Kasumi-1 (cell line): ENCODE measurements at places on chromosomes 3 and 15.

- DNase-seq, result no peak
These were observed 31.4 kb downstream of the MAPK6 start for GRCh38 chr15:52050416-52050815.

- no peak for DNase-seq
These were observed 48.7 kb downstream of the BSN start for GRCh38 chr3:49602877-49603411.

- peak; percentile 60 for DNase-seq
These were observed 1.1 kb upstream of the PLD1 start for GRCh38 chr3:171811295-171811912.

GRCh38 chr15:33131552-33132232 is 62.8 kb downstream of the FMN1 start:
- no peak for DNase-seq

GRCh38 chr15:40063563-40064011 is 24.6 kb upstream of the SRP14 start:
- no peak for DNase-seq

GRCh38 chr3:14510838-14511622 is 29.1 kb downstream of the GRIP2 start:
- no peak for DNase-seq

- DNase-seq, result no peak
These were observed 107.1 kb upstream of the PHLDB2 start for GRCh38 chr3:111751961-111752360.

GRCh38 chr15:20353966-20354883 is 187.4 kb downstream of the GOLGA6L6 start:
- DNase-seq, result no peak

GRCh38 chr3:139455855-139456254 is 20.5 kb downstream of the RBP2 start:
- peak; percentile 3 for DNase-seq

GRCh38 chr3:43894176-43895049 is 203.7 kb downstream of the ABHD5 start:
- DNase-seq, result no peak

DNA sequence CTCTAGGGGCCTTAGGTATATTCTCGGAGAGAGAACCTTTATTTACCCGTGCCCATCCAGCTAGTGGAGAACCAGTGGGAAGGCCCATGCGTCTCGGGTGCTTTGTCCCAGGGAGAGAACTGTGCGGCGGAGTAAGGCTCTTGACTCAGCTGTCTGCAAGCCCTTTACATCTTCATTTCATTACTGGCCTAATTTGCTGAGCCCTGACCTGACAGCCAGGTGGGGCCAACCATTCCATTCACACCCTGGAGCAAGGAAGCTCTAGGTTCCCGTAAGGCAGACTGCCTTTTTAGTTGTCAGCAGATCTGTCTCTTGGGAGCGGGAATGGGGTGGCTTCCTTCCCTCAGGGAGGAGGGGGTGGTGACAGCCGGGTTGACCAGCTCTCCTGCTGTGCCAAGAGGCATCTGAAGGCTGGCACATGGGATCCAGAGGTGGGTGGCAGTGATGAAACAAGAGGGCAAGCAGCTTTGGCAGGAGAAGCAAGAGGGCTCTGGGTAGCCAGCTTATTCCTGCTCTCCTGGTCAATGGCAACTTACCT is 36.4 kb downstream of the SV2B start:
- DNase-seq, result no peak

DNA sequence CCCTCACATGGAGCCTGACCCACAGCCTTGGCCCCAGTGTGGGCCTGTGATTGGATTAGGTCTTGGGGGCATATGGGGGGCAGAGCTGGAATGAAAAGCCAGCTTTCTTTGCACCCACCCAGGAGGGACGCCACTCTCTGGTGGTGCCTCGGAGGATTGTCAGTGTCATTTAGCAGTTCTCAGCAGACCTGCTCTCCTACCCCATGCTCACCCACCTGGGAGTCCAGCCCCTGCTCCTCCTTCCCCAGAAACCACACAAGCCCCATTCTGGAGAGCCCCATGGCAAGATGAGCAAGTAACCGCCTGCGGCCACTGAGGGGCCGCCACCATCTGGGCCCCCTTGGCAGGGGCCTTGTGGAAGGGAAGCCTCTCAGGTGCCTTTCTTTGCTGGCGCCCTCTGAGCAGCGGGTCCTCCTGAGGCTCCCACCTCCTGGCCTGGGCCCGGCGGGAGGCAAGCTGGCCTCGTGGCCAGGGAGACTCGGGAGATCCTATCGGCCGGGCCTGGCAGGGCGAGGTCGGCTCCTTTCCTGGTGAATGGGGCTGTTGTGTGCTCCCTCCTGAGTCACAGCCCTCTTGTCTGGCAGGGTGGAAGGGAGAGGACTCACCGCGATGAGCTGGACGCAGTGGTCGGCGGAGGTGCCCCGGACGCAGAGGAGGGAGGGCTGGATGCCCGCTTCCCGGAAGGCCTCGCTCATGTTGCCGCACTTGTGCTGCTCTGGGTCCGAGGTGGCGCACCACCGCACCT is 2.3 kb downstream of the MELTF start:
- DNase-seq, result no peak

DNA sequence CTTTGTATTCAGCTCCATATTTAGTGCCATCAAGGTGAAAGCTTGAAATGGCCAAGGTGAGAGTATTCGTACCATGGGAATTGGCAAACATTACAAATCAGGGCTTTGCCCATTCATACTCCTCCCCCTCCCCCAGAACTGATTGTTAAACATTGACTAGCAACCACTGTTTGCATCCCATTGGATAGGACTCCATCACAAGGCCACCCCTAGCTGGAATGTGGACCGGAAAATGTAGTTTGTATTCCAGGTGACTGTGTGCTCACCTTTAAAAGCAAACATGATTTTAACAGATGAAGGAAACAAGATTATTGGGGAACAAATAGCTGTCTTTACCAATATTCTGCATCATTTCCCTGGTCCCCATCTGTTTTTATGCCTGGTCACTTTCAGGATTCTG is 14.1 kb downstream of the ST3GAL6 start:
- no peak for DNase-seq

GRCh38 chr15:83533410-83533962 is 86.3 kb downstream of the SH3GL3 start:
- no peak for DNase-seq

DNA sequence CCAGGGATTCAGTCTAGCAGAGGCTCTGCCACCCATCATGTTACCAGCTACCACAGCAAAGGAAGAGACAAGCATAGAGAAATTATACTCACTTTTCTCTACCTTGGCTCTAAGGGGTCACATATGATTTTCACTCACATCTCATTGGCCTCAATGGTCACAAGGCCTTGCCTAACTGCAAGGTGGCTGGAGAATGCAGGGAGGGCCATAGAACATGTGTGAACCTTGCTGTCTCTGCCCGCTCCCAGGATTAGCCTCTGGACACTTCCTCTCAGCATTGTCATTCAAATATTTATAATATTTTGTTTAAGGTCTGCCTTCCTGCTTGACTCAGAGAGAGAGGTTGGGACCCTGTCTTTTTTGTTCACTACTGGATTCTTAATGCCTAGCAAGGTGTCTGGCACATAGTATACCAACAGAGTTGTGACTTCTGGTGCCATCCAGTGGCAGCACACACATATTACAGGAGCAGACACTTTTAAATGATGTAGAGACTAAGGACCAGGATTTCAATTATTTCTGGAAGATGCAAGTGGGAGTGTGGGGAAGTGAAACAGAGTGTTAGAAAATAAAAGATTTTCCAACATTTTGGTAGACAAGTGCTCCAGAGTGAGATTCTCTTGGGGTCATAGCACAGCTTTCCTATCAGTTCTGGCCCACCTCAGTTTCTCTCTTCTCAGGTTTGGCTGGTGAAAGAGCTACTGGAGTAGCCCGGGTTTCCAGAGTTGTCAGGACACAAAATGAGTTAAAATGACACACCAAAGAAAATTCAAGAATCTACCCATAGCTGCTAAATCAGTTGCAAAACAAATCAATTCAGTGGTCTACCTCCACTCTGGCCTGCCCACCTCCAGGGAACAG is 119.0 kb upstream of the RASGRP1 start:
- DNase-seq, result peak; percentile 35

- no peak for DNase-seq
These were observed 8.0 kb downstream of the TLR9 start for GRCh38 chr3:52217409-52217805.

DNA sequence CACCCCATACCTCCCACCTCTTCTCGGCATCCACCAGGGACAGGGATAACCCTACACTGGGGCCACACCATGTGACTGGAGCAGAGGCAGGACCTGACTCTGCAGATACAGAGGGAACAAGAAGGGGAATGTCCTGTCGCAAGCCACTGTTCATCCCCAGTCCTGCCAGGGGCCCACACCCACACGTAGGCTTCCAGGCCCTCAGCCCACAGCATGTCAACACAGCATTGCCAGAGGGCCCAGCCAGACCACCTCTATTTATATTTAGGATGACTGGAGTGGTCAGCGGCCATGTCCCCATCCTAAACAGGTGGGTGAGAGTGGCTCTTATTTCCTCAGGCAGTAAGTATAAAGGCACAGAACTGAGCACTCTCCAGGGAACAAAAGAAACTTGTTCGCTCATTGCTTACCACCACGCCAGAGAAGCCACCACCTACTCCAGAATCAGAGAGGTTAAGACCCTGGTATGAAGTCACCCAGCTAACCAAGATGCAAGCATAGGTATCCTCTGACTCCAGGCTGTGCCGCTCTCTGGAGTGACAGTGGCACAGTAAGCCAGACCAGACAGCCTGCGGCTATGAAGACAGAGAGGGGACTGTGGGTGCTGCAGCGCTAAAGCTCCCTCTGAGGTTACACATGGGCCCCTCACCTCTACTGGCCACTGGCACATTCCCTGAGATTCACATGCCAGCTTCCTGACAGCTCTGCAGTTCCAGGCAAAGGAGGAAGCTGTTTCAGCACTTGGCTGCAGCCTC is 67.9 kb downstream of the LRIG1 start:
- peak; percentile 54 for DNase-seq

- DNase-seq, result peak; percentile 59
These were observed 16.5 kb upstream of the MUSTN1 start for GRCh38 chr3:52851348-52851747.

- DNase-seq, result no peak
These were observed 5.0 kb downstream of the JMJD7 start for GRCh38 chr15:41832875-41833274.

- DNase-seq, result peak; percentile 63
These were observed 15.0 kb downstream of the PTH1R start for GRCh38 chr3:46892285-46893145.

DNA sequence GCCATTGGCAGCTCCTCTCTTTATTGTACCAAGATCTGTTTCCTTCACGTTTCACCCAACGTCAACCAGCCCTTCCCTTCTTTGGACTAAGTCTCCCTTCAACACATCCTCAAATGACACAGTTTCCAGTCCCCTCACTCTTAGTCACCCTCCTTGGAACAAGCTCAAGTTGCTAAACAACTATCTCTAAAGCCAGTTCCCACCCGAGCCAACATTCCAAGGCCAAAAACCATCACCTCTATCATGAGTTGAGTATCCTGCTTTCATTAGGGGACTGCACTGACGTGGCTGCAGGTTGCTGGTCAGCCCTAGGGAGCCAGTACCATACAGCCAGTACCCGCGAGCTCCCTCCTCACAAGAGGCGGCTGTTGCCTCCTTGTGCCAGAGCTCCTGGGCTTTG is 73.8 kb downstream of the LIPC start:
- no peak for DNase-seq

DNA sequence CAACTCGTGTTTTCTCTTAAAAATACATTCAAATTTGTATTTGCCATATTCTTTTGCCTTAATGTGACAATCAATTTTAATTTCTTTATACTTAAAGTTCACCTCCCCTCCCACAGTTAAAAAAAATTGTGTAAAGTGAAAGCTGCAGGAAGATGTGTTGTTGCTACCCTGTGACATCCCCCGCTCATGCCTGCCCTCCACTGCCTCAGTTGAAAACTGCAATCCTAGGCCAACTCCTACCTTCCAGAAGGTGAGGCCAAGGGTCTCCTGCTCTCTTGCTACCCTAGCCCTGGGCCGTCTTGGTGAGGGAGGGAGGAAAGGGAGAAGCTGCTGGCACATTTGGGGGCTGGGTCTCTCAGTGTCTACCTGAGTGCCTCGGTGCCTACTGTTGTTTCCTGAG is 57.0 kb upstream of the CMTM7 start:
- DNase-seq, result no peak

GRCh38 chr3:98893740-98894139 is 7.8 kb downstream of the DCBLD2 start:
- DNase-seq, result peak; percentile 31

GRCh38 chr3:41000471-41000870 is 198.8 kb upstream of the CTNNB1 start:
- no peak for DNase-seq

DNA sequence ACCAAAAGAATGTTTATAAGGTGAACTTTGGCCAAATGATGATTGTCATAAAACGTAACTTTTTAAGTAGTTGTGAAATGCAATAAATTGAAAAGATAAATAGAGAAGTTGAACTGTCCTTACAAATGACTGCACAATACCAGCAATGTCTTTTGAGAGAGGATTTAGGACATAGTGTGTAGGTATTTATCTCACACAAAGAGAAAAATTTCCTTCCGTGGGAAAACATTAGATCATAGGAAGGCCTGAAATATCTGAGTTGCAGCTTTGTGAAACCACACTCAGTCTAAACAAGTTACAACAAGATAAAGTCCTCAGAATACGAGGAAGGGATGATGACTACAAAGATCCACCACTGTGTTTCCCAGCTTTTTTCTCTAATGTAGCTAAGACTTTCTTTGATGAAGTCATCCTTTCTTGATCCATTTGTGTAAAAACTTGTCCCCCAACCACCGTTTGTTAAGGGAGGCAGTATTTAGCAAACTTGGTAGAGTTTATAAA is 16.0 kb downstream of the ROBO2 start:
- DNase-seq, result no peak

DNA sequence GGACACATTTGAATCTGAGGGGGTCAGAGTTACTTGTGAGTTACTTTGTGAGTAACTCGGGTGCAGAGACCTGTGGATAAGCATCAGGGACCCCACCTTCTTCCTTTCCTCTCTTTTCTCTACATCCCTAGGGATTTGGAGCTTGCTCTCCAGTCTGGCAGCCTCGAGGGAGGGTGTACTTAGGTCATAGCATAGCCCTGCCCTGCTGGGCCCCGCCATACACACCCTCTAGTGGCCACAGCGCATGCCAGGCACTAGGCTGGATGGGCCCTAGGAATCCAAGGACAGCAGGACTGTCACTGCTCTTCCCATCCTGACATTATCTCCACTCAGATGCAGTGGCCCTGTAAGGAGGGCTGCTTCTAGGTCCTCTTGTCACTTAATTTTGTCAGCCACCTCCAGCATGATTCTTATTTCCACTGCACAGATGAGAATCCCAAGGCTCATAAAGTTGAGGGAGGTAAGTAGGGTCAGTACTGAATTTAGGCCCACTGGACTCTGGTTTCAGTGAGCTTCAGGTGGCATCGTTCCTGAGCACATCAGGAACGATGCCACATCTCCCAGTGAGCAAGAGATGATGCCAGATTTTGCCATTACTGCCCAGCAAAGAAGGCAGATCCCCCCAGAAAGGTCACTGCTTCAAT is 3.6 kb upstream of the SMAD6 start:
- peak; percentile 63 for DNase-seq

DNA sequence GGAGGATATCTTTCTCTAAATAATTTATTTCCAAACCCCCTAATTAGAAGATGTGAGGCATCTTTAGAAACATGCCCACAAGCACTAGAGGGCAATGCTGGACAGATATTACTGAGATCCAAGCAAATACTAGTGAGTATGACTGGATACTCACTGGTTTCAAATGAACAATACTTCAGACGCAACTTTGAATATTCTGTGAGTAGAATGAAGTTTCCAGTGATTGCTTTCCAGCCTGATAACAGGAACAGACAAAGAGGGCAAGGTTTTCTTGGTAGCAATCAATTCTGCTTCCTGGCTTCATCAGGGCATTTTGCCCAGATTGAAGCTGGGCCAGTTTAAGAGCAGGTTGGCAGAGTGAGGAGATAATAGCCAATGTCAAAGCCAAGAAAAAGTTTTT is 442.6 kb upstream of the PDZRN3 start:
- peak; percentile 16 for DNase-seq
